ENCODE measurements at places on chromosomes 16 and 17.

- DNase-seq: no peak
These were observed 561 bp downstream of the AXIN1 start for GRCh38 chr16:351804-352520.

- no peak for DNase-seq
These were observed 1.4 kb upstream of the CEMP1 start for GRCh38 chr16:2532494-2533141.

- DNase-seq: peak; percentile 4
These were observed 68.8 kb downstream of the CEP112 start for GRCh38 chr17:66123163-66123562.

DNA sequence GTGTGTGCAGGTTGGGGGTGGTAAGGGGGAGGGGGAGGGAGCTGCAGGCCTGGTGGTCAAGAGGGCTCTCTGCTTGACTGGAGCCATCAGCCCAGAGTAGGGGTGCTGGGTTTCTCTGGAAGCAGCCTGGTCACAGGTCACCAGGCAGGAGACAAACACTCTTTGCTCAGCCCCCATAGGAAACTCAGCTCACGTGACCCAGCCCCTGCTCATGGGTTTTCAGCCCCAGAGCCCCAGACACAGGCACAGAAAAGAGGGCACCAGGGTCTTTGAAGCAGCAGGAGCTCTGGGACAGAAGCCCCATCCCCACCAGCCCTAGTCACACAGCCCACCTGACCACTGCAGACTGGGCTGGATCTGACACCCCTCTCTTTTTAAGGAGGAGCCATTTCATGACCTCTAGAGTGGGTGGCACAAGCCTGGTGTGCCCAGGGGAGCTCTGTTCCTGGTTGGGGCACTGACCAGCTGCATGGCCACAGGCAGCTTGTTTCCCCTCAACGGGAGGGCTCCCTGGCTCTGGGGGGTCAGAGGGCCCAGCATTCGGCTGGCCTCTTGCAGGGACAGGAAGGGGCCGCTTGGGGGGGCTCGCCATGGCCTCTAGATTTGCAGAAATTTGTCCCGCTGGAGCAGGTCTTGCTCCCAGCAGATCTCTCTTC is 13.8 kb upstream of the CD79B start:
- DNase-seq: no peak

- no peak for DNase-seq
These were observed at the start of gene C1QL1 for GRCh38 chr17:44968225-44969143. Gene C1QL1, minus strand, starts transcription at chr17:44968303. Its CDS starts 255 bp downstream, at chr17:44968048.
